T-helper 1 cell (primary cell): ENCODE measurements at places on chromosomes 4 and X.

- no peak for DNase-seq
These were observed 274.5 kb downstream of the ADGRA3 start for GRCh38 chr4:22241415-22241814.

DNA sequence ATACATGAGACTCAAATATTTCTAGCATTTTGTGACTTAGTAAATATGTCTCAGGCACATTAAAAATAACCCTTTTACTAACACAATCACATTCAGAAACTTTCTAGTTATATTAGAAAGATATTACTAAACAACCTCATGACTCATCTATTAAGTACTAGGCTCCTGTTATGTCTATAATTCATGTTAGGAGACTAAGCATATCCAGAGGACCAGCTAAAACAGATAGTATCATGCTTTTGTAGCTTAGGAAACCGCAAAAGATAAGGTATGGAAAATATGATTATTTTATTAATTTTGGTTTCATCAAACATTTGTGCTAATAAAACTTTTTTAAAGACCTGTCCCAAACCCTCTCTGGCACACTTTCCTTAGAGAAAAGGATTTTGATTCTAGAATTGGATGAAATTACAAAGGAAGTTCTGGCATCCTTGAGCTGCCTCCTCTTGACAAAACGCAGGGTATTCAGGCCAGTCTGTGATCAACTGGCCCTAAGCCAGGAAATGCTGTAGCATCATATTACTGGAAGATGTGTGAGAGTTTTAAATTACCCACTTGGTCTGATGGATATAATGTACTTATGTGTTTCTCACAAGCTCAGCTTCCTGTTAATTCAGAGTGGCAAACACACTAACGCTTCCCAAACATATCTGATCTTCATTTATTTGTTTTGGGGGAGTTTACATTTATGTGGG, 60.4 kb downstream of the NRK start:
- no peak for DNase-seq

GRCh38 chr4:182307746-182308145, 64.5 kb downstream of the TENM3 start:
- DNase-seq, result no peak

DNA sequence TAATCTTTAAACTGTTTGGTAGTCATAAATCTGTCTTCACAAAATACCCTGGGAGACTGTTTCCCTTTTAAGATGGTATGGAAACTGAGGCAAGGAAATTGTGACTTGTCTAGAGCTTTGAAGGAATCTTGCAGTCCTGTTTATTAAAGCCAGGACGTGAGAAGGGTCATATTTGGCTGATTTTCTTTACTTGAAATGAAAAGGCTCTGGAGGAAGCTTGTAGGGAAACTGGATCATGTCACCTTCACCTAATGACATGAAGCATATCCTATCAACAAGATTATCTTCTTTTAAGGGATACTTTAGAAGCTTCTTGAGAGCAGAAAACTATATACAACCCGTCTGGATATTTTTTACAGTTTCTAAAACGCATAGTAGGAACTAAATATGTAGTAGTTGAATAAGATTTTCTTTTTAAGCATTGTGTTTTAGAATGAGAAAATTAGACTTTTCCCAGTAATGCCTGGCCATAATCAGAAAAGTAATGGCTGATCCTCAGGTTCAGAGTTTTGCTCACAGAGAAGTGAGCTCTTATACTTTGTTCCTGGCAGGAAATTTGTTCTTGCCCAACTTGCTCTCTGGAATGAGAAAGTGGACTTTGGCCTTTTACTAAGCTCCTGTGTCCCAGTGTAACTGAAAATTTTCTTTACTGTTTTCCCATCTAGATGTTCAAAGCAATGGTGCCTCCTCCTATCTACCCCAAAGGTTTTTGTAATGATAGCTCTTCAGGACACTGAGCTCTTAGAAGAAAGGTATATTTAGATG, 136.8 kb upstream of the AFF2 start:
- no peak for DNase-seq

DNA sequence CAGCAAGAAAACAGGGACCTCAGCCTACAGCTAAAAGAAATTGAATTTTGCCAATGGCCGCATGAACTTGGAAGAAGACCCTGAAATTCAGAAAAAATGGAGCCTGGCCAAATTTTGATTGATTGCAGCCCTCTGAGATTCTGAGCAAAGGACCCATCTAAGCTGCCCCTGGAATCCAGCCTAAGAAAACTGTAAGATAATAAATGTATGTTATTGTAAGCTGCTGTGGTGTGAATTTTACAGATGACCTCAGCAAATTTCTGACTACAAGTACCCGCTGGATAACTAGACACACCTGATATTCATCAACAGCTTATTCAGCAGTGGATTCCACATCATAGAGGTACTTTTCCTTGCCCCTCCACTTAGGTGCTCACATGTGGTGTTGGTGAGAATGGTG, 119.5 kb upstream of the EPHA5 start:
- no peak for DNase-seq

DNA sequence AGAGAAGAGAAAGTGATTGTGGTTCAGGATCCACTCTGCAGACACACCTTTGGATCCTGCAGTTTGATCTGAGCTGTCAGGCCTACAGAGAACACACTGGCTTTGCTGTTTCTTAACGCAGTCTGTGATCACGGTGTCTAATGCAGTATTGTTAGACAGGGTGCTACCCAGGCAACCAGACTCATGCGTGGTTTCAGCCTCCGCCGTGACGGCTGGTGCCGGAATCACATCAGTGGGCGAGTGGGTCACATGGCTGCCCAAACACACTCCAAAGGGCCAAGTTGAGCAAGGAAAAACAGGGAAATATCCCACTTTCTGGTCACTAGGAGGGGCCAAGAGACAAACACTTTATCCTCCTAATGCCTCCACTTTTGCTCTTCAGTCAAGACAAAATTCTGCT, 27.5 kb downstream of the CCDC149 start:
- no peak for DNase-seq

- no peak for DNase-seq
These were observed 45.6 kb upstream of the S100G start for GRCh38 chrX:16604337-16604736.

DNA sequence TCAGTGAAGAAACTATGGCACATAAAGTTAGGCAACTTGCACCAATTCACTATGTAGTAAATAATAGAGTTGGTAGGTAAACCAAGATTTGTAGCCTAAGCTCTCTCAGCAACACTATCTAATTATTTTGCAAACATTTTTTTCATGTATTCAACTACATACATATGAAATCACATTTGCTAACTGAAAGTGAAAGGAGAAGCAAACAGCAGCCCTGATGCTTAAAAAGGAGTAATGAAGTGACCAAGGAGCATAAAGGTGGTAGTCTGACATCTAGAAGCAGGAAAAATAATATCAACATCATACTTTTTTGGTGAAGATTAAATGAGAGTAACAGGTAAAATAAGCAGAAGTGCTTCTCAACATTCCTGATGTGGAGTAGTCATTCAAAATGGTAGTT, 603.7 kb downstream of the GRXCR1 start:
- DNase-seq, result no peak

DNA sequence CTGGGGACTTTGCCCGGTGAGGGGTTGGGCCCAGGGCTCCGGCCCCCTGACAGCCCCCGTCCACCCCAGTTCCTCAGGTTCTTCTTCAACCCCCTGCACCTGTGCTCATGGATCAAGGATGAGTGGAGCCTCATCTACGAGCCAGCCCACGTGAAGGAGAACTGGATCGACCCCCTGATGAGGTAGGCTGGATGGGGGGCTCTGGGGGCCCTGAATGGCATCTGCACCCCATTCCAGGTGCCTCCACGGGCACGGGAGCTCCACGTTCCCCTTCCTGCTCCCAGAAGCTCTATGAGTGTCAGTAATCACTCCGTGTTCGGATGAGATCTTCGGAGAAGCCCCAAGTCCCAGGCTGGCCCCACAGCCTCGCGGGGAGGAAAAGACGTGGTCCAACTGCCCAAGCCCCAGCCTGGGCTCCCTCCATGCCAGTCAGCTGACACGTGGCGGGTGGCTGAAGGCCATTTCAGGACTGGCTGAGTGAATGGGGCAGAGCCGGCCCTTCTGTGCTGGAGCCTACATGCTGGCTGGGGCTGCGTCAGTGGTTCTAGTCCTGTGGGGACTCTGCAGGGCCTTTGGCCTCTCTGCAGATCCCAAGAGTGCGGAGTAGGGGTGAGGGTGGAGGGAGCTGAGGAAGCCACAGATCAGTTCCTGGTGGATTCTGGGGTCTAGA, 24.4 kb downstream of the CFAP99 start:
- no peak for DNase-seq

DNA sequence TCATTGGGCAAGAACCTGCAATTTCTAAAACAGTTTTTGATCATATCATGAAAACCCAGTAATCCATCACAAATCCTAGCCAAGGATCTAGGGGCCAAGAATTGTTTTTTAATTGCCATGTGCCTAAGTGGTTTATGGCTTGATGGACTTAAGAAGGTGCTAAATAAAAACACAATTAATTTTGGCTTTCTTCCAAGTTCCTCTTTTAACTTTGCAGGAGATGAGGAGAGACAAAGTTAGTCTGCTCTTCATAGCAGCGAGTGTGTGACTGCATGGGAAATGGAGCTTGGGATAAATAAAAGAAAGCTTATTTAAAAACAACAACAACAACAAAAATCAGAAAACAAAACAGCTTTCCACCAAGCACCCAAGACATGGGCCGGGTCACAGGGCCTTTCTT, 41.4 kb downstream of the ARHGEF9 start:
- DNase-seq, result no peak

DNA sequence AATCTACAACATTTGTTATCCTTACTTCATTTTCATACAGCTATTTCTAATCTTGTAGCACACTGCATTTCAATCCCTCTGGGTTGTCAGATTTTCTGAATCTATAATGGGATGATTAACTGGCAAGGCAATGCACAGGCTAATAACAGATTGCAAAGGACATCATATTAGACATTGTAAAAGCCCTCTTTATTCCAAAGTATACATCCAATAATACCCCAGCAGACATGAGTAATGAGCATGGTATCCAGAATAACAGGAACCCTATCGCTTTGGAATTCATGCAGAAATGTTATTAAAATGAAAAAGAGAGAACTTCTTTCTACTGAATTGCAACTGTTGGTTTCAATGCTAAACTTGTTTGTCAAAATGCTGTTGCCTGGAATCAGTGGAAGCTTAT, 122.9 kb downstream of the C4orf33 start:
- no peak for DNase-seq

- DNase-seq, result no peak
These were observed 633.4 kb upstream of the AADAT start for GRCh38 chr4:170723171-170723570.

DNA sequence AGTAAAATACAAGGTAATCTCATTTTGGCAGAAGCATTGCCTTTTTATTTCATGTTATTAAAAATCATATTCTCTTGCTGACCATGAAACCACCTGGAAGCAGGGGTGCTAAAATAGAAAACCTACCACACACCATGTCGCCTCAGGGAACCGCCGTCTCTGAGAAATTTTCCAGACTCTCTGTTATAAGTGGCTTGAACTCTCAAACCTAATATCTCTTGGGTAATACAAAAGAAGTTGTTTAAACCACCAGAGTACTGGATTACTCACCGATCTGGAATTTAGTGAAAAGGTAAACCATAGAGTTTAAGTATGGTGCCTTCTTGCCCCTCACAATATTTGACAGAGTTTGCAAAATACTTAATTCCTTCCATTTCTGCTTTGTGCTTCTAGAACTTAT, 27.7 kb downstream of the ENPP6 start:
- no peak for DNase-seq

GRCh38 chrX:150150076-150150779, 211.9 kb upstream of the EOLA2 start:
- no peak for DNase-seq

- DNase-seq, result no peak
These were observed 836.5 kb upstream of the HTR2C start for GRCh38 chrX:113747274-113747973.

DNA sequence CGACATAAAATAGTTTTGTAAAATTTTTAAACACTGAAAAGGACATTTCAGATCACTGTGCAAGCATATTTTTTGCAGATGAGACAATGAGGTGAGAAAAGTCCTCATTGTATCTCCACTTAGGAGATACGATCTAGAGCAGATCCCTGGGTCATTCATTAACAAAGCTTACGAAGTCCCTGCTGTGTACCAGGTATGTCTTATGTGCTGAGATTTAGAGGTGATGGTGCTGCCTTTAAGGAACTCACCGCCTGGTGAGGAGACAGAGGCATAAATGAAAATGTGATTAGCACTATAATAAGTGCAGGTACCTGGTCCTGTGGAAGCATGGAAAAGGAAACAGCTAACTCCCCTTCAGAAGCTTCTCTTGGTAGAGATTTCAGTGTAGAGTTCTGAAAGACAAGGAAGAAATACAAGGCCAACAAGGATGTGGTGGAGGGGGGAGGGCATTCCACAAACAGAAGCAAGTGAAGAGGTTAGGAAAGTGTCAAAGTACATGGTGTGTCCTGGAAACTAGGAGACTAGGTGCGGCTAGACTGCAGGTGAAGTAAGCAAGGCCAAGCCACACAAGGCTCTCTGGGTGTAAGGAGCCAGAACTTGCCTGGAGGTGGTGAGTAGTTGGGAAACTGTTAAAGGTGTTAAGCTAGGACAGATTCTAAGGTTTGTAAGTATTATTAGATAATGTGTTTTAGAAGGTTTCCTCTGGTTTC, 1.5 kb upstream of the NDNF start:
- no peak for DNase-seq

DNA sequence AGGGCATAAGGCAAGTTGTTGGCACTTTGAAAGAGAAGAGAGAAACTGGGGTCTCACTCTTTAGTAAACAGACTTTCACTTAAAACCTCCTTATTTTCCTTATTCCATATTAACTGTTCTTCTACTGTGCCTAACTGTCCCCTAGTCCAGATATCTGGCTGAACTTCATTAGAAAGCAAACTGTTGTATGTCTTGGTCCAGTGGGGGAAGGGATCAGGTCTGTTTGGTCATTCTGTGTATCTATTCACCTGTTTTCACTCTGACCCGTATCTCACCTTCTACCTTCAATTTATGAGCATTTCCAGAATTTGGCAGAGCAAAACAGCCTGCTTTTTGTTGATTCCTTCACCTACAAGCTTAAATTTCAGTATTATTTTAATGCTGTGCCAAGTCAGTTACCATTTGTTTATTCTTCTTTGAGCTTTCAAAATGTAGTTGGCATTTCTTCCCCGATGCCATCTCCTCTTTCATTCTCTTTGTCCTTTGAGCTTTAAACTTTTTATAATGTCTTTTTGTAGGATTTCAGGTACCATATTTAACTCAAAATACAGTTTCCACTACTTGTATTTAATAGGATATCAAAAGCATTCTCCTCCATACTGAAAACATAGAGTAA, 188.6 kb upstream of the PPARGC1A start:
- no peak for DNase-seq

- DNase-seq, result no peak
These were observed 49.5 kb downstream of the JADE3 start for GRCh38 chrX:46961574-46962283.

DNA sequence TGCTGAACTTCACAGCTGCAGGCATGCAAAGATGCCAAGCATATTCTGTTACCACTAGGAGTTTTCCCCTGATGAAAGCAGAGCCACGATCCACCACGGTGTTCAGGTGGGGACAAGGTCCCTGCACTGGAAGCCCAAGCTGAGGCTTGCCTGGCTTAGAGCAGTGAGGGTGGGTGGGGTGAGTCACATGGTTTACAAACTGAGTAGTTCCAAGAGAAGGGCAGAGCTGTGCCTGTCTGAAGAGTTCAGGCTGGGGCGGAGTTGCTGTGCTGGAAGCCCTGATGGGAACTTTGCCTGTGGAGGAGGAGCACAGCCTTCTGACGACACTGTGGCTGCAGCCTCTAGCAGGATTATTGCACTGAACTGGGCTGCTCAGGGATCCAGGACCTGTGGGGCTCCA, 45.5 kb downstream of the FAM9B start:
- DNase-seq, result no peak

- DNase-seq, result no peak
These were observed 26.0 kb downstream of the KIT start for GRCh38 chr4:54683616-54684346.
